GM18507 (cell line): ENCODE measurements at places on chromosomes 3 and 15.

DNA sequence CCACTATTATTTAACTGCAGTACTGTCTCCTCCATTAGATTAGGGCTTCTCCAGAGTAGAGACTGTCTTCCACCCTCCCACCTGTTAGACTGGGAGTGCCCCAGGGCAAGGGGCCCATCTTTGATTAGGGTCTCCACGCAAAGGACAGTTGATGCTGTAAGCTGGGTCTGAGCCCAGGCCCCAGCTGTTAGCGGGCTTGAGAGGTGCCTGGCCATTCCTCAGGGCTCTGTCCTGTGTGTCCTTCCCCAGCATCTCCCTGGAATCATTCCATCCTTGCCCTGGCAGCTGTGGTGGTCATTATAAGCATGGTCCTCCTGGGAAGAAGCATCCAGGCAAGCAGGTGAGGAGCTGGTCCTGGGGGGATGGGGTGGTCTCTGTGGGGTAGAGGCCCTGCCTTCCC is 6.1 kb downstream of the SLC51B start:
- DNase-seq, result no peak

DNA sequence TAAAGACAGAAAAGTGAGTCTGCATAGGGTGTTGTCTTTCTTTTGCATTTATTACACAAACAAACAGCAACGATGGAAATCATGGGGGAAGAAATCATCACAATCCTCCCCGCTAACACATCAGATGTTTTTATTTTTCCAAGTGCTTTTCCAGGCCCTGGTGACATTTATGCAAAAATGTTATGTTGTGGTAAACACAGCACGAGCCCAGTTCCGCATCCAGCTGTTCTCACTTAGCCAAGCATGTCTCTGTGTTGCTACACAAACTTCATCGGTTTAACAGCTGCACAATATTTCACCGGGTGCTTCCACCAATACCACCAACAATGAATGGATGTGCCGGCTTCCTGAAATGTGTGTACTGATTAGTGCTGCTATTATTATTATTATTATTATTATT is 53.7 kb upstream of the ABHD17C start:
- no peak for DNase-seq

DNA sequence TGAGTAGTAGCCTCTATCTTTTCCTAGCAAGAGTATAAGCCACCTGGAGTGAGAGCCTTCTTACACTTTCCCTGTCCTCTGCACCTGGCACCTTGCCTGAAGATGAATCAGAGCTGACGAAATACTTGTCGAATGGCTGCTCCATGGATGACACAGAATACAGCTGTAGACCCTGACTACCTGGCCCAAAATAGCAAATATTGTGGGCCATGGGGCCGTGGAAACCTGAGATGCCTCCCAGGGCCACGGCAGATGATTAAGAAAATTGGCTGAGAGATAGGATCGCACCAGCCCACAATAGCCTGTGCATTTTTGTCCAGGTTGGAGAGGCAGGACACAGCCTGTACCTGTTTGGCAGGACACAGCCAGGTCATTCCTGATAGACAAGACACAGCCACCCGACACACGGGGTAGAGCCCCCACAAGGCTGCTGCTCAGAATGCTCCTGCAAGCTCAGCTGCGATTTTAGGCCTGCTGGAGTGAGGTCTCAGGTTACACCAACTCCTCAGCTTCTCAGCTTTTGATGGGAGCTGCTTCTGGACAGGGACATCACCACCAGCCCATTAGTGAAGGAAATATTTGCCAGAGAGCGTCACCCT is 22.9 kb upstream of the TPM1 start:
- DNase-seq, result no peak

GRCh38 chr3:149494022-149494758 is 19.7 kb downstream of the TM4SF4 start:
- DNase-seq, result peak; percentile 32

- DNase-seq, result no peak
These were observed 4.9 kb downstream of the ABHD17C start for GRCh38 chr15:80699981-80700380.

DNA sequence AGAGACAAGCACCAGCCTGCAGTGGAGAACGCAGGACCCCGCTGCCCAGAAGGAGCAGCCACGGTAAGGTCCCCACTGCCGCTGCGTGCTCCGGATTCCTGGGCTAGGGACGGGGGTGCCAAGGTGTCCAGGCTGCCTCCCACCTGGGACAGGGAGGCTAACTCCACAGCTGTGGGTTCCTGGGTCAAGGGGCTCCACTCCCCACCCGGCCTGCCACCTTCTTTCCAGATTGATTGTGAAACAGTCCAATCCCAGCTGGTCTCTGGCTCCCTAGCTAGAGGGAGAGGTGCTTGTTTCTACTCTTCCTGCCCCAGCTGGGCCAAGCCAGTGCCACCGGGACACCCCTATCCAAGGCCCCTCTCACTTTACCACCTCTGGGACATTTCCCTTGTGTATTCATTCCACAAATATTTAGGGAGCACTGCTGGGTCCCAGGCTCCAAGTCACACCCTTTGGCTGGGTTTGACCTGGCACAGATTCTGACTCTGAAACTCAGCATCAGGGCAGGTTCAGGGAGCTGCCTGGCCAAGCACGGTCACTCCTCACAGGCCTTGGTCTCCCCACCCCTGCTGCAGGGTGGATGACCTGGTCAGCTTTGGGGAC is 1.9 kb downstream of the PAK6 start:
- no peak for DNase-seq

GRCh38 chr3:151990696-151991376 is 117.4 kb downstream of the SUCNR1 start:
- DNase-seq, result no peak

DNA sequence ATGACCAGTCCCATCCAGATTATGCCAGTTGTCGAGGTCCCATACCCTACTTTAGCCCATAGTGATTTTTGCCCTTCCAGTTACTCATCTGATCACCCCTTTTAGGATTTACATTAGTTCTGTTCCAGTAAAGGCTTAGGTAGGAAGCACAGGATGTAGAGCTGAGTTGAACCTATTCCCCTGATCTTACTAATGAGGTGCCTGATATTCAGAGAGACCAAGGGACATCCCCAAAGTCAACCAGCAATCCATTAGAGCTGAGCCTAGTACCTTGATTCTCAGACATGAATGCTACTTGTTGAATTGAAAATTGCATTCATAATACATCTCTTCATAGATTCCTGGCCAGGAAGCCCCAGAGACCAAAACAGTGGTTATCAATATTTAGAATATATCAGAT is 24.7 kb downstream of the CTDSPL start:
- no peak for DNase-seq

- no peak for DNase-seq
These were observed 171.8 kb upstream of the ROPN1 start for GRCh38 chr3:124163689-124164088.

DNA sequence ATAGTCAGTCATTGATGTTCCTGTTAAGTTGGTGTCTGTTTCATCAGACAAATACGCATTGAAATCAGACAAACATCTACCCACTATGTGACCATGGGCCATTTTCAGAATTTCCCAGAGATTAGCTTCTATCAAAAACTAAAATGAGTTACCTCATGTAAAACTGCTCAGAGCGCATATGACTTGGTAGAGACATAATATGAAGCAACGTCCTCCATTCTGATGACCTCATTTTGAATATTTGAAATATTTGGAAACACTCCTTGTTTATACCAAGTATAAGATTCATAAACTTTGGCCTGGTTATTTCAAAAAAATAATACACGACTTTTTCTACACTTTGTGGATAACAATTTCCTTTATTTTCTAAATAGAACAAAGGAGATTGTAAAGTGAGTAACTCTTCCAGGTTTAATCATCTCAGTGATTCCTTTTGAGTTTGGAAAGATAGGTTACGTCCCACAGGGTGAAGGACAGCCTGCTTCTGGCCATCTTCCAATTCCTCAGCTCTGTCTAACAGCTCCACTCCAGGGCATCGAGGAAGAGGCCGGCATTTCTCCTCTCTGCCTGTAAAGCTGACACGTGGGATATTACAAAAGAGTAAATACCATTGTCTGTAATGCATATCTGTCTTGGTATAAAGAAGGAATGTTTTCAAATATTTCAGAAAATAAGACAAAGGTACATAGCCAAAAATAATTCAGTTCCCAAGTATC is 122.6 kb downstream of the CADM2 start:
- DNase-seq, result no peak

GRCh38 chr3:29290596-29290995 is 9.7 kb downstream of the RBMS3 start:
- no peak for DNase-seq

DNA sequence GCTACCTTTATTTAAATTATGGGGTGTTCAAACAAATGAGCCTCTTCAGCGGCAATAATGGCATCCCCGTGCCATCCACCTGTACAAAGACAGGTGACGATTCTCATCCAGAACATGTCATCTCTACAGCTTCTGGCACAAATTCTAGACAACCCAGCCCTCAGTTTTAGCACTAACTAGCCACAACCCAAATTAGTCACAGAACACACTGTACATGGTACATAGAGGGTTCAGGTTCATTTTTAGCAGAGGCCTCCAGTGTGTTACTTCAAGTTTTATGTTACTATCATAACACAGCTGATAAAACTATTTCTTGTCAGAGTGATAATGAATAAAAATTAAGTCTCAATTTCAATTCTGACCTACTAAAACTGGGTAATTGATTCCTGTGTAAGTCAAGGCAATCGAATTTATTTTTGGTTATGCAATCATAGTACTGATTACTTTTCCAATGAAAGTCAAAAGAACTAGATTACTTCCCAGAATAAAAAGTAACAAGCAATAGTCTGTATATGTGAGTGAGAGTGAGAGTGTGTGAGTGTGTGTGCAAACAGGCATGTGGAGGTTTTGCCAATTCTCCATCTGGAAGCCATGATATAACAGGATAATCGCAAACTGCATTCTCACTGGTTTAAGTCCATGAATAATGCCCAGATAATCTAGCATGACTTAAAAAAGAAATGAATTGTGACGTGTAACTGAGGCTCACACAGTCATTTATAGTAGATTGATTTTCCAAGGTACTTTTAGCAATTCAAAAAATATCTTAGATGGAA is 37.4 kb downstream of the SHQ1 start:
- DNase-seq, result no peak

- no peak for DNase-seq
These were observed 36.3 kb downstream of the METTL6 start for GRCh38 chr3:15391007-15391406.

GRCh38 chr3:192916371-192917027 is 1.2 kb downstream of the MB21D2 start:
- DNase-seq, result no peak

GRCh38 chr3:38062809-38063208 is 23.8 kb downstream of the DLEC1 start:
- no peak for DNase-seq

GRCh38 chr15:44207643-44208042 is 12.6 kb upstream of the FRMD5 start:
- no peak for DNase-seq

- no peak for DNase-seq
These were observed 381.6 kb downstream of the FOXP1 start for GRCh38 chr3:71201939-71202338.

DNA sequence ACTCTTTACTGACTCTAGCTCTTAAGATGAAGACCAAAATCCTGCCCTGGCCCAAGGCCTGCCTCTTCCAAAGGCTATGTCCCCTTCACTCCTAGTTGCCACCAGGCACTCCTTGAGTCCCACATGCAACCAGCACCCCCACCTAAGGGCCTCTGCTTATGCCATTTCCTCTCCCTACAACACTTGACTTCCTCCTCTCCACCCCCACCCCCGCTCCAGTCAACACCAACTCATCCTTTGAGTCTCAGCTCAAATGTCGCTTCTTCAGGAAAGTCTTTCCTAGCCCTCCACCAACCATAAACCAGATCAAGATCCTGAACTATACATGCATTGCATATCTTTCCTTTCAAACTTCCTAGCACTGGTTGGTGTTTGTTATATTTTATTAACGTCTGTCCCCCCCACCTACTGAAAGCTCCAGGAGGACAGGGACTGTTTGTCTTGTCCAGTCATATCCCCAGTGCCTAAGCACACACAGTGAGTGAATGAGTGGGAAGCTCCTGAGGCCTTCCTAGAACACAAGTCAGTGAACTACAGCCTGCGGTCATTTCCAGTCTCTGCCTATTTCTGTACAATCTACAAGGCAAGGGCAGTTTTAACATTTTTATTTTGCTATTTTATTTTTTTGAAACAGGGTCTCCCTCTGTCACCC is 7.3 kb downstream of the TBC1D2B start:
- DNase-seq, result no peak

- DNase-seq, result no peak
These were observed 20.0 kb downstream of the GPR15 start for GRCh38 chr3:98551754-98552153.
